Activated T-helper 1 cell treated with anti-CD3 and anti-CD28 coated beads, Interleukin-2, amount 50 U/mL, for 16 hours (primary cell): ENCODE measurements at places on chromosomes 7 and 10.
A peak's percentile ranks its signal among the peaks of the same experiment; 100 is the strongest.

DNA sequence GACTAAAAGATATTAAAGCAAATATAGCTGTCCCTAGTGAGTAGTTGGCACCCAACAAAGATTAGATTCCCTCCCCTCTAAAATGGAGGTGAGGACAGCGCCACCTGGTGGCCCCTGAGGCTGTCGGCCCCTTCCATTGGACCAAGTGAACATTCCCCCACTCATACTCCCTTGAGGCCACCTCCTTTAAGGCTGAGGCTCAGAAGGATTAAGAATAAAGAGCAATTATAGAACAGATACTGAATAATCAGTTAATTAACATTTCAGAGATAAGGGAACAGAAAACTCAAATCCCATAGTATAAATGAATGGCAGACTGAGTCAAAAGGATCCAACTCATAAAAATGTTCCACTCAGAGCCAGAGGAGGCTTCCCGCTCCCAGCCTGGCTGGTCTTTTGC lies 130.4 kb upstream of the GHITM start:
- no peak for DNase-seq

GRCh38 chr7:68722044-68722443 lies 876.2 kb upstream of the AUTS2 start:
- no peak for DNase-seq

GRCh38 chr7:78472519-78472918 lies 673.9 kb downstream of the PHTF2 start:
- DNase-seq, result no peak

- DNase-seq, result no peak
These were observed 44.1 kb upstream of the AKR1E2 start for GRCh38 chr10:4781955-4782354.

- no peak for DNase-seq
These were observed 35.1 kb downstream of the MAD1L1 start for GRCh38 chr7:2197436-2198155.

DNA sequence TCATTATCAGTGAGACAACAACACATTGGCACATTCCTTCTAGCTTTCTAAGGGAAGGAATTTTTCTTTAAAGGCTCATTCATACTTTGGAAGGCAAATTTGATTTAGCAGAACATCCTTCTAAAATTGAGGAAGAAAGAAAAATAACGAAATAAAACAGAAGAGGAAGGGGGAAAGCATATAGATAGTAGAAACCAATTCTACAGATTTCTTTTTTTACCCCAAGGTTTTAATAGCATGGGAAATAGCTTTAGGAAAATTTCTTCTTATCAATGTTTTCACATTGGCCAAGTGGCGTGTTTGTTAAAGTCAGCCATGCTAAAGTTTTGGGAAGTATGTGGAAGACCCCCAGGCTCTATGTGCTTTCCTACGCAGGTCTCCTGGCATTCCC lies 35.7 kb downstream of the MACROH2A2 start:
- DNase-seq, result no peak

GRCh38 chr7:107838816-107839565 lies 36.0 kb upstream of the SLC26A3 start:
- no peak for DNase-seq

GRCh38 chr7:79461660-79462059 lies 8.2 kb upstream of the MAGI2 start:
- DNase-seq, result no peak

DNA sequence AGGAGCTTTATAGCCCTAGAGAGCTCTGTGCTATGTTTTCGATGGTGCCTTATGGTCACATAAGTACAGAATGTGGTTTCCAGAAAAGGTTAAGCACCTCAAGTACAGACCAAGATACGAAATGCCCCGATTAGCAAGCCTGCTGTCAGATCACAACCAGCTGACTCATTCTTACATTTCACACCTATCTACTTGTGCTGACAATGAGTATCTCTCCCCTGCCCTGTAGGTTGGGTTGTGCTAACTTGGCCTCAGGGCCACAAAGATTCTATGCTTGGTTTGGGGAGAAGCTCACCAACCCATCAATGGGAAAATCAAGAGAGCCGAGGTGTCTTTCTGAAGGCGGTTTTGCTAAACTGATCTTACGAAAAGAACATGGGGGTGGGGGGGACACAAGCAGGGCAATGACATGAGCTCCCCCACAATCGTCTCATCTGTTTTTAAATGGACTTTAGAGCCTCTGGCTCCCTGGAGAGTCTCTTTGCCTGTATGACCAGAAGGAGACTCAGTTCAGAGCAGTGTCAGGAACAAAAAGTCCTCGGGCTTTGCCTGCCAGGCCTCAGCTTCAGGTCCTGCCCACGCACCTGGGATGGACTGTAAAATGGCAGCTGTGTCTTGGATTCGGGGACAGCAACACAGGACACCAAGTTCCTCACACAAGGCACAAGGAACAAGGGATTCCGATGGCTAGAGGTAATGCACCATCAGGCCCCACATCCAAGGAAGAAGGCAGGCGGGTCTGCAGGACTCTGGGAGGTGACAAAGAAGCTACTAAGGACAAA lies 55.1 kb downstream of the FAM53B start:
- no peak for DNase-seq

DNA sequence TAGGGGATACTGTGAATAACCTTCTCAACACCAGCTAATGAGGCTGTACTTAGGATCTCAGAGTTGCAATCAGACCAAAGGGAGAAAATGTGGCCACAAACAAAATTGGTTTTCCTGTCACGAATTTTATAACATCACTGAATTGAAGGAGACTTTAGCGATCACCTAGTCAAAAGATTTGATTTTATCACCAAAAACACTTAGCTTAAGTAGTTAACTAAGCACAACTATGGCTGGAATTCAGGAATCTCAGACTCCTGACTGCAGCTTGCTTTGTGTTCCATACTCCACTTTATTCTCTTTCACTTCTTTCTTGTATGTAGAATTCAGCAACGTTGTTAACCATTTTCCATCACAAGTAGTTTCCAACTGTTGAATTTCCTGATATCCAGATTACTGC lies 152.0 kb downstream of the SLC16A9 start:
- DNase-seq, result no peak

- peak; percentile 74 for DNase-seq
These were observed at the start of gene COPS6 for GRCh38 chr7:100088621-100089457. COPS6 (plus strand) TSS chr7:100088969; CDS start chr7:100088991, 22 bp downstream.
